Osteoblast (primary cell): ENCODE measurements at places on chromosomes 2 and 18. TPM values are rescaled to one million over a fixed set of nuclear protein-coding genes. Genes with fewer than 3 reads are reported as not detected.

RAD51AP2 gene
- not detected in 2 replicates for total RNA-seq

C2orf42 gene
- 24.5 and 25.0 TPM in 2 replicates for total RNA-seq

CLEC4F gene
- total RNA-seq: not detected in 2 replicates

ABHD1 gene
- total RNA-seq: under 0.01 TPM in 2 replicates

GAL3ST2 gene
- 0.29 and 0.36 TPM in 2 replicates for total RNA-seq

DES gene
- total RNA-seq: 0.72 and 1.2 TPM in 2 replicates

GALR1 gene
- total RNA-seq: not detected in 2 replicates

TDRD15 gene
- total RNA-seq: not detected in 2 replicates

UBE2F gene
- total RNA-seq: 39.8 and 45.1 TPM in 2 replicates

CSRNP3 gene
- total RNA-seq: 1.4 and 2.7 TPM in 2 replicates

EMILIN1 gene
- 137 and 138 TPM in 2 replicates for total RNA-seq

EGR4 gene
- total RNA-seq: not detected in 2 replicates

MYO1B gene
- total RNA-seq: 229 and 246 TPM in 2 replicates

ST3GAL5 gene
- 17.4 and 17.7 TPM in 2 replicates for total RNA-seq

CERKL gene
- under 0.01 TPM in 1 of 2 replicates, not detected in the other for total RNA-seq

CFAP221 gene
- total RNA-seq: 0.36 and 1.2 TPM in 2 replicates

GPR155 gene
- total RNA-seq: 3.5 and 4.3 TPM in 2 replicates

RASGRP3 gene
- total RNA-seq: 0.72 and 1.5 TPM in 2 replicates

SMC6 gene
- 22.4 and 25.3 TPM in 2 replicates for total RNA-seq

FBLN7 gene
- total RNA-seq: 5.3 and 5.8 TPM in 2 replicates

TBC1D8 gene
- 13.4 and 13.8 TPM in 2 replicates for total RNA-seq

SULT1C4 gene
- not detected in 2 replicates for total RNA-seq

UGT1A10 gene
- total RNA-seq: not detected in 2 replicates

SPIRE1 gene
- 61.6 and 64.4 TPM in 2 replicates for total RNA-seq

VAMP8 gene
- total RNA-seq: 2.1 and 2.5 TPM in 2 replicates
